ENCODE measurements at places on chromosomes 7 and 10.
A peak's percentile ranks its signal among the peaks of the same experiment; 100 is the strongest.

DNA sequence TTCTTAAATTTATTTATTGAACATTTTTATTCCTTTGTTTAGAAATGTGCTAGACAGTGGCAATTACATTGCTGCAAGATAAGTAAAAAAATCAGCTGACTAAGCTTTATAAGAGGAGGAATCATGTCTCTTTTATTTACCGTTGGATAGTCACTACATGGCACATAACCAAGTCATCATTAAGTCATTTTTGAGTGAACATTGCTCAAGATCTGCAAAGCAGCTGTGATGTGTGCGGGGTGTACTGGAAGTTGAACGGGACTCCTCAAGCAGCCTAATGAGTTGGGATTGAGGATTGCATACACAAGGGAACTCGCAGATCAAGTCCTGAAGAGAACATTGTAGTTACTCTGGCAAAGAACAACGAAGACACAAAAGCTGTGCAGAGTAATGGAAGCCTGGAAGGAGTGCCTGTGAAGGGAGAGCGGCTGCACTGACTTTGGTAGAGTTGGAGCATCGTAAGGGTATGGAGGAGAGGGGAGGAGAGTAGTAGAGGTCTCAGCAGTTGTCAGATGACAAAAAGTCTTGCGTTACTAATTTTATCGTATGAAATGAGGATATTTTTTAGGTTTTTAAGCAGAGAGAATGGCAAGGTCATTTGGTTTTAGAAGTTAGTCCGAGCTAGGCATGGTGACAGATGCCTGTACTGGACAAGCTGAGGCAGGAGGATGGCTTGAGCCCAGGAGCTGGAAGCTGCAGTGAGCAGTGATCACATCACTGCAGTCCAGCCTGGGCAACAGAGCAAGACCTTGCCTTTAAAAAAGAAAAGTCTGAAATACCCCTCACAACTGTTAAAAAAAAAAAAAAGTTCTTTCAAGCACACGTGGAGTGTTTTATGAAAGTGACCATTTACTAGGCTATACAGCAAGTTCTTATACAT is 95.1 kb downstream of the BMPR1A start:
- no peak for DNase-seq

DNA sequence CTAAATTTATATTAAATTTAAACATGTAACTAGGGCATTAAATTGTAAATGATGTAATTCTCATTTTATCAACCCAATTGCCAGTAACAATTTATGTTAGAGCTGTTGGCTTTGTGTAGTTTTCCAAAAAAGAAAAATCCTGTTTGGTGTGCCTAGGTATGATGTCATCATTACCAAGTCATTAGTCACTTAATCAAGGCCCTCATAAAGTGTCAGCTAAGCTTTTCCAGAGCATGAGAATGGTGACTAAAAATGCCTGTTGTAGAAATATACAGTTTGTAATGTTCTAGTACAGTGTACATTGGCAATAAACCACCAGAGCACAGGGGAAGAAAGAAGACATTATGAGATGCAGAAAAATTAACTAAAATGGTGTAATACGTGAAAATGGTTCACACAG is 593.8 kb upstream of the ANKRD30A start:
- DNase-seq: no peak

GRCh38 chr7:139218173-139218572 is 12.9 kb upstream of the UBN2 start:
- DNase-seq: no peak

DNA sequence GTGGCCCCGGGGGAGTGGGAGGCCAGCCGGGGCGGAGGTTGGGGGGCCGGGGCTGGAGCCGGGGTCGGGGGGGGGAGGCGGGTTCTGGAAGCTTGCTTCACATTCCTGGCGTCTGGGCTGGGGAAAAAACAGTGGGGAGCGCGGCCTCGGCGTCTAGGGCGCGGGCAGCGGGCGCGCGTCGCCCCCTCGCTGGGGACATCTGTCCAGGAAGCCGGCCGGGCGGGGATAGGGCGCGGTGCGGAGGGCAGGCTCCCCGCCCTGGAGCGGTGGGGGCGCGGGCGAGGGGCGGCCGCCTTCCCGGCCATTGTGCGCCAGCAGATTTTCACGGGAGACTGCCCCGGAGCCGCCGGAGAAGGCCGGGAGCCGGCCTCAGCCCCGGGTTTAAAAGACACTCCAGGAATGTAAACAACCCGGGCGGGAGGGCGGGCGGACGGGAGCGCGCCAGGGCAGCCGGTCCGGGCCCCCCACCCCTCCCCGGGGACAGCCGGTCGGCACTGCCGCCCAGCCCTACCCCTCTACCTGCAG is 1.4 kb downstream of the ZMIZ1 start:
- DNase-seq: no peak

DNA sequence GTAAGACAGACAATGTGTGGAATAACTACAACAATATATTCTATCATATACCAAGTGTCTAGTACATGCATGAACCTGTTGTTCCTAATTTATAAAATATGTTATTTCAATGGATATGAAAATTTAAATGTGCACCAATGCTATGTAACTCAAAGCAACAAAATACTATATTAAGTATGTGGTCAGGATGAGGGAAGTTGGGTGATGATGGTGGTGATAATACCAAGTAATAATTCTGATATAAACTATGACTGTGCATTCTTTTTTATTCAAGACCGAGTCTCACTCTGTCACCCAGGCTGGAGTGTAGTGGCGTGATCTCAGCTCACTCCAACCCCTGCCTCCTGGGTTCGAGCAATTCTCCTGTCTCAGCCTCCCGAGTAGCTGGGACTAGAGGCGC is 2.1 kb upstream of the FRA10AC1 start:
- no peak for DNase-seq

DNA sequence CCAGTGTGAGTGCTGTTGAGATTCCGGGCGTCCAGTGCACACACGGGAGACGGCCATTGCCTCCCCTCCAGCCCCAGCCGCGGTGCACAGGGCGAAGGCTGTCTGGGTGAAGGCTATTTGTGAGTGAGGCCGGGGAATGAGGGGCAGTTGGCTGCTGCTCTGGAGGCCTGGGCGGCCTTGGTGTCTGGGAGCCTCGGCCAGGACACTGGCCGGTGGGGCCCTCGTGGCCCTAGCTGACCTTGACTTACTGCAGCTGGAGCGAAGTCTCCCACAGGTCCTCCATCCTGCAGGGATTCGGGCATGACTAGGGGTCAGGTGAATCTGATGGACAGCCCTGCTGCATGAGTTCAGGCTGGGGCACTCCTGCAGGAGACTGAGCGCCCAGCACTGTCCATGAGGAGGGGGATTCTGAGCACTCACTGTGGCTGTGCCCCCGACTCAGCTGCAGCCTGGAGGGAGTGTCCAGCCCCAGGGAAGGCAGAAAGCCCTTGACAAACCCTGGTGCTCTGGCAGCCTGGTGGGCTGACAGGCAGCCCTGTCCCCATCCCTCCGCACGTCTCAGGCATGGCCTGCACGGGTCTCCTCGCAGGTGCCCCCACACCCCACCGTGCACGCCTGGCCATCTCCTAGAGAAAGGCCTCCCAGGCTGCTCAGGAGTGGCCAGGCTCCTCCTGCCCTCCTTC is 52.7 kb upstream of the FAM20C start:
- no peak for DNase-seq

GRCh38 chr7:116800594-116800993 is 61.8 kb upstream of the CAPZA2 start:
- no peak for DNase-seq

GRCh38 chr10:9668411-9668810 is 1349.3 kb upstream of the CELF2 start:
- no peak for DNase-seq

DNA sequence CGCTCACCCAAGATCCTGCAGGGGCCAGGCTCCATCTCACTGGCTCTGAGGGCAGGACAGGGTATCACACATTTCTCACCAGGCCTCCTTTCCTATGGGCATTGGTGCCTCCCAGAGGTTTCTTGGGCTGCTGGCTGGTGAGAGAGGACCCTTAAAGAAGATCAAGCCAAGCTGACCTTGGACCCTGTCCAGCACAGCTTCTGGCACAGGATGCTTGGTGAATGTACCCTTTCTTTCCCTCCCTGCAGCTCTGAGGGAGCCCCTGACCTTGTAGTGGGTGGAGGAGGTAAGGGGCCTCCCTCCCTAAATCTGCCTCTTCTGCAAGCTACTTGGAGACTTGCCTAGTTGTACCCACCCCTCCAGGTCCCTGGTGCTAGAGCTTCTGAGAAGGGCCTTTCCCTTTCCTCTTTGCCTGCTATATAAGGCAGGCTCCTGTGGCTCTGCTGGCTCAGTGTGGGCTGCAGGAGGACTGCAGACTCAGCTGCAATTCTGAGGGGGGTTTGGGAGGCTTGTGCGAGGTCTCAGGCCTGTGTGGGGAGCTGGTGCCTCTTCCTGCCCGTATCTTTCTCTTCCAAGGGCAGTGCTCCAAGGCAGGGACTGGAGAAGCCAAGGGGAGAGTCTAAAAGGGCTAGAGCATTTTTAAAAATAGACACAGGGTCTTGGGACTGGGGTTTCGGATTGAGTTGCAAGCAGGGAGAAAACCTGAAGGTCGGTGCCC is 11.7 kb upstream of the TRIM8 start:
- no peak for DNase-seq

DNA sequence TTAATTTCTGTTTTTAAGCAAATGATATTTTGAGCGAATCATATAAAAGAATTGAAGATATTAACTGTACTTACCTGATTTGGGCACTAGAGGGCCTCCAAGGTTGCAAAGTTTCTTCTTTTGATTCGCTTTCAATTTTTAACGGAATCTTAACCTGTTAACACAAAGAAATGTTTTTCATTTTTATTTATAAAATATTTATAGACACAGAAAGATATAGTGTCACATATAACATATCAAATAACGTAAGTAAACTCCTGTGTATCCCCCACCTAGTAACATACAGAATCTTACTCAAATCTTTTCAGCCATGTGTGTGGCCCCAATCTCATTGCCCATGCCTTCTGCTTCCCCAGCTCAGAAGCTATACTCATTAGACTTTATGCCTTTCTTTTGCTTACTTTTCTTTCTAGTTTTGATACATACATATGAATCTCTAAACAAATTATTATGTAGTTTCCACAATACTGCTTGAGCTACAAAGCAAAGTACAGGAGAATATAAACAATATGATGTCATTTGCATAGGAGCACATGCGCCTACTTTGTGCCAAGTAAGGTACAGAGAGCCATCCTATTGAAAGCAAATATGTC is 49.5 kb upstream of the ZPBP start:
- peak; percentile 14 for DNase-seq

- DNase-seq: no peak
These were observed 37.2 kb downstream of the EXOC4 start for GRCh38 chr7:133290041-133290440.

DNA sequence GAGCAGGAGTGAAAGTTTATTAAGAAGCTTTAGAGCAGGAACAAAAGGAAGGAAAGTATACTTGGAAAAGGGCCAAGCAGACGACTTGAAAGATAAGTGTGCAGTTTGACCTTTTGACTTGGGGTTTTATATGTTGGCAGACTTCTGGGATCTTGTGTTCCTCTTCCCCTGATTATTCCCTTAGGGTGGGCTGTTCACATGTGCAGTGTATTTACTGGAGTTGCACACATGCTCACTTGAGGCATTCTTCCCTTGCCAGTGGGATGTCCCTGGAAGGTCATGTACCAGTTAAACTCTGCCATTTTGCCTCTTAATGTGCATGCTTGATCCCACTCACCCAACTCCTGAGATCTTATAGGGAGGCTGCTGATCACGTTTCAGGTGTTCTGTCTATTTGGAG is 23.4 kb upstream of the ARHGAP12 start:
- DNase-seq: no peak

DNA sequence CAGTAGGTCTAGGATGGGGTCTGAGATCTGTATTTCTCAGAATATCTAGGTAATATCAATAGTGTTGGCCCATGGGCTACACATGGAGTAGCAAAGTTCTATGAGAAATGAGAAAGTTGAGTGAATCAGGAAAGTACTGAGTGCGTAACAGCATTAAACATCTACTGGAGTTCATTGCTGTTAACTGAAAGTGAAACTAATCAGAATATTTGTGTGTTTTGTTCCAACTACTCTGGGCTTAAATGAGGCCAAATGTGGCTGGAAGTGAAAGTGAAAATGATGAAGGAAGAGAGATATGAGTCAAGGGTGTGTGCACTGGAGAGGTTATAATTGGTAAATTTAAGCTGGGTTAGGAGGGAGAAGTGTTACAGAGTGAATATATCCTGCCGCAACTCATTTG is 46.5 kb downstream of the TMEM106B start:
- DNase-seq: no peak

GRCh38 chr10:102675666-102676533 is 31.6 kb downstream of the TRIM8 start:
- peak; percentile 30 for DNase-seq

GRCh38 chr7:155870334-155871180 is 58.3 kb upstream of the SHH start:
- DNase-seq: no peak

DNA sequence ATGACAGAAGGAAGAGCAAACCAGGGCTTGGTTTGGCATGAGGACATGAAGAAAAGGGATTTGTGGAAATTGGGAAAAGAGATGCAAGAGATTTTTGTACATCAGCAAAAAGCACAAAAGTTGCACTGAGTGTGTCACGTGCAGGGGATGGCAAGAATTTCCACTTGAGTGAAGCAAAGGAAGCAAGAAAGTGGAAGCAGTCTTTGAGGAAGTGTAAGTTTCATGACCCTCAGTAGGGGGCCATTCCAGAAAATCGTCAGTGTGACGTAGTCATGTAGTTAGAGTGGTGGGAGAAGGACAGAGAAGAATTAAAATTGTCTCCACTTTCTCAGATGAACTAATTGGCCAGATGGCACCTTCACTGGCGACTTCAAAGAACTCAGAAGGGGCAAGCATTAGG is 123.3 kb upstream of the FZD1 start:
- no peak for DNase-seq

DNA sequence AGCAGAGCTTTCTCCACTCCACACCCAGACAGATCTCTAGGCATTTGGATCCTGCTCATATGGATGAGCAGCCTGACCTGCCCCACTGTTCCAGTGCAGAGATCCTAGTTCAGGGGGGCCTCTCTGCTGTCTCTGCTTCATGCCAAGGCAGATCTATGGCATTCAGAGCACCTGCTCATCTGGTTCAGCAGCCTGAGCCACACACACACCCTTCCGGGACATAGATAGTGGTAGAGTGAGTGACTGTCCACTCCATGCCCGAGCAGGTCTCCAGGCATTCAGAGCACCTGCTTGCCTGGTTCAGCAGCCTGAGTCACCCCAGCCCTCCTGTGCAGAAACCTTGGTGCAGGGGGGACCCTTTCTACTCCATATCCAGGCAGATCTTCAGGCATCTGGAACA is 54.3 kb upstream of the ZNF800 start:
- no peak for DNase-seq

- DNase-seq: no peak
These were observed 14.5 kb upstream of the LRRC4 start for GRCh38 chr7:128045766-128046165.

All from NCI-H2227 treated with DMSO at 0.1 percent for 48 hours (cell line).